Suppressor macrophage (primary cell): ENCODE measurements at places on chromosomes 11 and 22.

DNA sequence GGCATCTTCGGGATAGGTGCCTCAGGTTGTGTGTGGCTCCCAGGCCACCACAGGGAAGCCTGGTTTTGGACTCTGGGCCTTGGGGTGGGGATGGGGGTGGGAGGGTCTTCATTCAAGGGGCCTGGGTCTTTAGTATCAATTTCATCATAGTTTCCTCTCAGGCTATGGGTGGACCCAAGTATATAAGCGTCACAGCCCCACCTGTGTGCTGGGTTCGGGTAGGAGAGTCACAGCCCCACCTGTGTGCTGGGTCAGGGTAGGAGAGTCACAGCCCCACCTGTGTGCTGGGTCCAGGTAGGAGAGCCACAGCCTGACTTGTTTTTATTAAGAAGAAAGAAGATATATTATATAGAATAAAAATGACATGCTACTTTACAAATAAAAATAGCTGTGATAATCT is 422.1 kb downstream of the BRD1 start:
- no peak for DNase-seq

DNA sequence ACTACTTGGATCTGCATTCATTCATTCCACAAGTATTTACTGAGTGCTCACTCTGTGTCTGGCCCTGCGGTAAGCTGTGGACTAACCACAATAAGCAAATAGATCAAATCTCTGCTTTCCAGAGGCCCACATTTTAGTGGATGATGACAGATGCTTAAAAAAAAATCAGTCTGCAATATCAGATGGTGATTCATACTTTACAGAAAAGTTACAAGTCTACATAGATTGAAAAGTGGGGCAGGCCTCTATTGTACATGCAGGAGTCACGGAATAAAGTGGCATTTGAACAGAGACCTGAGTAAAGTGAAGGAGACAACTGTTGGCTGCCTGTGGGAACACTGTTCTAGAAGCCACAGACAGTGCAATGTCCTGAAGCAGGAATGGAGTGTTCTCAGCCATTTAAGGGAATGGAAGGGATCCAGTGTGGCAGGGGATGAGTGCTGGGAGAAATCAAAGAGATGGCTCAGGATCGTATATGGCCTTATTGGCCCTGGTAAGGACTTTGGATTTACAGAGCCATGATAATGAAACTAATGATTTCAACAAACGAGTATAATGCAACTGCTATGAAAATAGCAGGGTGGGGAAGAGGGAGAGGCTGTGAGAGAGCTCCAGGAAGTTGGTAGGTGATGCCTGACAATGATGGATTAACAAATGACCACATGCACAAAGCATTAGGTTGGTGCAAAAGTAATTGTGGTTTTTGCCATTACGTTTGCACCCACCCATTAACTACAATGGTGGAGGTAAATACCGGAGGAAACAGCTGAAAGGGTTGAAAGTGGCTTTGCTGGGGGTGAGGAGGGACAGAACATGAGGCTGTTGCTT is 31.1 kb downstream of the TMEM45B start:
- DNase-seq: no peak

GRCh38 chr11:6746086-6746618 is 25.6 kb downstream of the OR2AG2 start:
- no peak for DNase-seq

DNA sequence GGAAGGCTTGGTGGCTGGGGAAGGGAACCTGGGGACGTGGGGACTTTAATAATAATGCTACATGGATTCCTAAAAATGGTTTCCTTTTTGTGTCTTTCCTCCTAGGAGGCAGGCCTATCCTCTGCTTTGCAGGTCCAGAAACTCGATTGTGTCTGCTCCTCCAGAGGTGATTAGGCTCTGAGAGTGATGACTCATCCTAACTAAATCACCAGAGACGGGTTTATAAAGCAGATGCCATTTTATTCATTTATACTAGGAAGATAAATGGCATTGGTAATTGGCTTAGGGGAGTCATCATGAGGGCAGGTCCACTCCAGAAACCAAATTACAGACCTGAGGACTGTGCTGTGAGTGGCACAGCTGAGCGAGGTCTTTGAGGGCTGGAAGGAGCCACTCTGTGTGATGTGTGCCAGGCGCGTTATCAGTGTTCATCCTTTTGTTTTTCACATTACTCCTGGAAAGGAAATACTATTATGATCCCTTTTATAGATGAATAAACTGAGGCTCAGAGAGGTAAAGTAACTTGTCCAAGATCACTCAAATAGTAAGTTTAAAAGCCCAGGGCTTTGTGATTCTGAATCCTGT is 7.1 kb downstream of the NLRX1 start:
- DNase-seq: no peak

DNA sequence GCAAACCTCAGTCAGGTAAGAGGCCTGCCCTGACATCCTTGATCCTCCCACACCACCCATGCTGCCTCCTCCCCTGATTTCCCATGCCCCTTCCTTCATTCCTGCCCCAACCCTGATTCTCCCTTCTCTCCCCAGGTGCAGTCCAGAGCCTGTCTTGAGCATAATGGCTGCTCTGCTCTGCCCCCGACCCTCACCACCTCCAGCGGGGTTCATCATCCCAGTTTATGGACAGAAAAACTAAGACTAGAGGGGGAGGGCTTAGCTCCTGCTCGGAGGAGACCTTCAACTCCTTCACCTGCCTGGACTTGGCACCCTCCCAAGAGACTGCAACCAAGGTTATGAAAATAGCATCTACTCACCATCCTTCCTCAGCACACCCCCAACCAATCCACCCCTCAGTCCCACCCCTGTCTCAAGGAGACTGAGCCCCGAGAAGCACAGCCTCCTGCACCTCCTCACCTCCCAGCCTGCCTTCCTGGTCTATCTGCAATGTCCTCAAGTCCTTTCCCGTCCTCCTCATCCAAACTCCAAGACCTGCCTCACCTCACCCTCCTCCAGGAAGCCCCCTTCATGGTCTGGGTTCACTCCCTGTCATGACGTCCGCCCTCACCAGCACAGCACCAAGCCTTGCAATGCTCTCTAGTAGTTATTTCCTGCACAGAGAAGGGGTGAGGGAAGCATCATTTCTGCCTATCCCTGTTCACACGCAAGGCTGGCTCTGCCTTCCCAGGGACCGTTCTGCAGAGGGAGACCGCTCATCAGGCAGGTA is 103.1 kb downstream of the PDE2A start:
- DNase-seq: no peak

DNA sequence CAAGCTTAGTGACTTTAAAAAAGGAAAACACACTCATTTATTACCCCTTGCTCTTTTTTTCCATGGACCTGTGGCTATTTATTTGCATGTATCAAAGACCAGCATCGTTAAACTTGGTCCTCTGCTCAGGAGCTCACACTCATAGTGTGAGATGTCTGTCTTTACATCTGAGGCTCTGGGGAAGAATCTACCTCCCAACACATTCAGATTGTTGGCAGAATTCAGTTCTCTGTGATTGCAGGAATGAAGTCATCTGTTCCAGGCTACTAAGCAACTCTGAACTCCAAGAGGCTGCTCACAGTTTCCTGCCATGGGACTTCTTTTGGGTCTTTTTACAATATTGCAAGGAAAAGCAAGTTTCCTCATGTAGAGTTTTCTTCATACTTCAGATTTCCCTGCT is 138.8 kb downstream of the LRRC4C start:
- no peak for DNase-seq

DNA sequence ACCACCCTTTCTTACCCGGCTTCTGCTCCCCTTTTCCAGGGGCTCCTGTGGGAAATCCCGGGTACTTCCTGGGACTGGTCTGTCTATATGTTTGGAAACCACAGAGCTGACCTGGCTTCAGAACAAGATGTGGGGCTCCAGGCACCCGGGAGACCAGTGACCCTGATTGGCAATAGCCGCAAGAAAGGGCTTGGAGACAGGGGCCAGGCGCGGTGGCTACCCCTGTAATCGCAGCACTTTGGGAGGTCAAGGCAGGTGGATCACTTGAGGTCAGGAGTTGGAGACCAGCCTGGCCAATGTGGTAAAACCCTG is 3.2 kb upstream of the NEAT1 start:
- DNase-seq: no peak

GRCh38 chr11:69892237-69892985 is 73.2 kb upstream of the FGF3 start:
- DNase-seq: no peak

GRCh38 chr11:119624102-119624615 is 104.8 kb downstream of the NECTIN1 start:
- DNase-seq: no peak

DNA sequence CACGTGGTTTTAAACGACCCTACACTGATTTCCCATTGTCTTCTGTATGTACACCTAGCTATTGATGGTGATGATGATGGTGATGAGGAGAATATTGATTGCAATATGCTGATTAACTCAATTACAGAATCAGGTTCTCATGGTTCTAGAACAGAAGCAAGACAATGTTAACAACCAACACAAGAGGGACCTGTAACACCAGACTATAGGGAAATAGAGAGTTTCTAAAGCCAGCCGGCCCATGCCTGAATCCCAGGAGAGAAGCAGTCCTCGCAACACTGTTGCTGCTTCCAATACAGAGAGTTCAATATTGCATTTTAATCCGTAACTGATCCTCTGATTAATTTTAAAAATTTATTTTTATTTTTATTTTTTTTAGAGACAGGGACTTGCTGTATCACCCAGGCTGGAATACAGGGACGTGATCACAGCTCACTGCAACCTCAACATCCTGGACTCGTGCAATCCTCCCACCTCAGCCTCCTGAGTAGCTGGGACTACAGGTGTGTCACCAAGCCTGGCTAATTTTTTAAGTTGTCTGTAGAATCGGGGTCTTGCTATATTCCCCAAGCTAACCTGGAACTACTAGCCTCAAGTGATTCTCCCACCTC is 22.2 kb upstream of the UBASH3B start:
- DNase-seq: peak; percentile 60

GRCh38 chr11:121067453-121067852 is 33.6 kb upstream of the TECTA start:
- DNase-seq: no peak

DNA sequence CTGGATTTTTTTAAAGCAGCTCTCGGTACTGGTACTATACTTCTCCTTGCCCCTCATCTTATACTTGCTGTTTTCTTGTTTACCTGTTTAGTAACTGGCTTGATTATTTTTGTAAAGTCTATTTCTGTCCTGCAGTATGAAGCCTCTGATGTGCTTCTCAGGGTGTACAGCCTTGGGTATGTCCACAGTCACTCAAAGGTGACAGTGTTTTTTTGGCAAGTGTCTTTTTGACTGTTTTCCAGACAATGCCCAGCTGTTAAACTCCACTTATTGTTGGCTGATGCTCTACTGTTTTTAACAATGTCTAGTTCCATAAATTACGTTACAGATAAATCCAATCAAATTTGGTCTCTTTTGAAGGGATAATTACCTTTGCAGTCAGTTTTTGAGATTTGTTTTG is 475.2 kb downstream of the JRKL start:
- DNase-seq: no peak

DNA sequence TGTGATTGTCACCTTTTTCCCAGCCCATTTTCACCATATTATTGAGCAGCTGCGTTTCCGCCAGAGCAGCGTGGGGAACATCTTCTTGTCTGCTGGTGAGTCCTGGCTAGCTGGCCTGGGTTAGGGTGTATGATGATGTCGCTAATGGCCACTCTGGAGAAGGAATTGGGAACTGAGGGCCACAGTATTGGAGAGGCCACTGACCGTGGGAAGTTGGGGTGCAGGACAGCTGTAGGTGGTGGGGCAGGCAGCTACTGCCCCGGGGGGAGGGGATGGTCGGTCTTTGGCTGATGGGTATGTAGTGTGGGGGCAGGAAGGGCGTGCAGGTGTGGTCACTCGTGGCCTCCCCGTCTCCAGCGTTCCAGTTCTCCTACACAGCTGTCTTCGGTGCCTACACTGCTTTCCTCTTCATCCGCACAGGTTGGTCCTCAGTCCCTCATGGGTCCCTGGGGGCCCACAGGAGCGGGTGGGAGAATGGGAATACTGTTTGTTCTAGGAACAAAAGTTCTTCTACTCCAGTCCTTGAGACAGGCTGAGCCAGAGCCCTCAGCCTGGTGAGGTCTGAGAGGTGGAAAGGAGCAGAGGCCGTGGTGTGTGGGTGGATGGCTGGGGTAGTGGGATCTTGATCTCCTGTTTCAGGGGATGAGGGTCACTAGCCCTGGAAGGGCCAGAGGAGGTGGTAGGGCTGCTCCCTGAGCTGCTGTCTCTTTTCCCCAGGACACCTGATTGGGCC is 2.1 kb downstream of the RCE1 start:
- no peak for DNase-seq

DNA sequence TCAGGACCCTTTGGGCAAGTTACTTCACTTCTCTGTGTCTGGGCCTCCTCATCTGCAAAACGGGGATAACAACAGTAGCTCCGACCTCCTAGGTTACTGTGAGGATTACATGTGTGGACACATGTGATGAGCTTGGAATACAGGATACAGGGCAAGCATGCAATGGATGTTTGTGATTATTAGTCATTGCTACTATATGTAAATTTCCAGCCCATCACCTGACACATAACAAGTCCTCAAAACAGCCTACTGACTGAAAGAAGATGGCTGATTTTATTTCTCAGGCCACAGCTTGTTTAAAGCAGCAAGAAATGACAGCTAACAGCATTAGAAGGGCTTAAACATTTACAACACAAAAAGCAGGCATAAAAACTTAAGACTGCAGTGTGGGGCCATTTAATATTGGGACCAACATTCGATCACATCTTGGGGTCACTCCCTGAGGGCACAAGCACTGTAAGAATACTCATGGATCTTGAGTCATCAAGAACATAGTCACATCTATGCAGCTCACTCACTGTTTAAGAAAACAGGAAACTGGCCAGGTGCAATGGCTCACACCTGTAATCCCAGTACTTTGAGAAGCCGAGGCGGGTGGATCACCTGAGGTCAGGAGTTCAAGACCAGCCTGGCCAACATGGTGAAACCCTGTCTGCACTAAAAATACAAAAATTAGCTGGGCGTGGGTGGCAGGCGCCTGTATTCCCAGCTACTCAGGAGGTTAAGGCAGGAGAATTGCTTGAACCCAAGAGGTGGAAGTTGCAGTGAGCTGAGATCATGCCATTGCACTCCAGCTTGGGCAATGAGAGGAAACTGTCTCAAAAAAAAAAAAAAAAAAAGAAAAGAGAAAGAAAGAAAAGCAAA is 49.5 kb downstream of the ABTB2 start:
- peak; percentile 62 for DNase-seq

DNA sequence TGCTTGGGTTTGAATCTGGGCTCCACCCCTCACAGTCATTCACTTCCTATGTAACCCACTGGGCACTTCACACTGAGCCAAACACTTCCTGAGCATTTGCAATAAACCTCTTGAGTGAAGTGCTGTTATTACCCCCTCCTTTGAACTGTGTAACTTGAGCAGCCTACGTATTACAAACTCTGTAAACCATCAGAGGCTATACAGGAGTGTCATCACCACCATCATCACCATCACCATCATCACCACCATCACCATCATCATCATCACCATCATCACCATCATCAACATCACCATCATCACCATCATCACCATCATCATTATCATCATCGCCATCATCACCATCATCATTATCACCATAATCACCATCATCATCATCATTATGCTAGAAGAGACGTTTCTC is 18.4 kb downstream of the RTL6 start:
- no peak for DNase-seq

GRCh38 chr11:23543651-23544222 is 683.5 kb upstream of the CCDC179 start:
- DNase-seq: no peak

GRCh38 chr11:132528181-132528580 is 1004.1 kb downstream of the OPCML start:
- no peak for DNase-seq
